Stimulated activated CD4-positive, alpha-beta T cell treated with anti-CD3 and anti-CD28 coated beads, Interleukin-2, amount 100 ng/mL, for 48 hours (primary cell): ENCODE measurements at places on chromosomes 12 and 14.

DNA sequence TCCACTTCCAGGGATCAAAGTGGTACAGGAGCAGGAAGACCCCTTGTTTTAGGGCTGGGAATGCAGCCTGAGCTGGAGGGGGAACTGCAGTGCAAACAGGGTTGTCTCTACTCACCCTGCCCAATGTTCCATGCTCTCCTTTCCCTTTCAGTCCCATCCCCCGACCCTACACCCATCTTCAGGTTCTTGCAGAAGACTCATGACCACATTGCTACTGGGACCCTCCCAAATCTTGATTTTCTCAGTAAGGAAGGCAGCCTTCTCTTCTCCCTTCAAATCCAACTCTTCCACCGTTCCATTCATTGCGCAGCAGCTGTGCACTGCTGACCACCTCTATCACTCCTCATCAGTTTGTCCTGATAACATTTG, 1.9 kb downstream of the SERPINA11 start:
- DNase-seq, result no peak

DNA sequence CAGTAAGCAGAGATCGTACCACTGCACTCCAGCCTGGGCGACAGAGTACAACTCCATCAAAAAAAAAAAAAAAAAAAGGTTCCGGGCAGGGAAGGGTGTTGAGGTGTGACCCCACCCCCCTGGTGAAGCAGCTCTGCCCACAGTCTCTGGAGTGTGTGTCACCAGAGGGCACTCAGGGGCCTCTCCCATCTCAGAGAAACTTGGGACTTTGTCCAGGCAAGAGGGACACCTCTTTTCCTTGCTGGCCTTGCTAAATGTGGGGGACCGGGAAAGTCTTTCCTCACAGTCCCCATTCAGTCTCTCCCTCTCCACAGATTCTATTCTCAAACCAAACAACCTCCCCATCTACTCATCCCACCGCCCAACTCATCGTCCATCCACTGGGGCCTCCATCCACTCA, 43.6 kb downstream of the RFLNA start:
- DNase-seq, result no peak

DNA sequence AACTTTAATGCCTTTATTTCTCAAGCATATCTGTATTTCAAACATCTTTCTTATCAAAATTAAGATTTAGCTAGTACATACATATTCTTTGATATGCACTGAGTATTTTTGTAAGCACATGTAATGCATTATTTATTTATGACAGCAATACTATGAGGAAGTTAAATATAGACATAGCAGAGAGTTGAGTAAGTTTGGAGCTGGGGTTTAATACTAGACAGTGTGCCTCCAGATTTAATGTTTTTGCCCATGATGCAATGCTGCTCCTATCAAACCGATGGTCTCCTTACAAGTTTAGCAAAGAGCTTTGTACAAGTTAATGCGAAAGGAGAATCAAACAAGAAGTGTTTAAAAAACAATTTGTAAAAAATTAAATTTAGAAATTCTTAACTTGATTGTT, 826.6 kb upstream of the MGAT4C start:
- DNase-seq, result no peak

DNA sequence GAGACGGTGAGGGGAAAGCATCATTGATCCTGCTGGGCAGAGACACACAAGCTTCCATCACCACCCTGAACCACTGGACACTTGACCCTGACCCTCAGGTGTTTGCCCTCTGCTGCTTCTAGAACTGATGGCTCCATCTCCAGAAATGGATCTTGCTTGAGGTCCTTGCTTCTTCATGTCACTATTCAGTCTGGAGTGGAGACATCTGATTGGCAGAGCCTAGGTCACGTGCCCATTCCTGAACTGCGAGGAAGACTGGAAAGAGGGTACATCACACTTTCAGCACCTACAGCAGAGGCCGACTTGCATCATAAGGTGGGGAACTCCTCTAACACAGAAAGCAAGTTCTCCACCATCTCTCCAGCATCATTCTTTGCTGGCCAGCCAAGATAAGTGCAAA, 106.7 kb upstream of the COCH start:
- no peak for DNase-seq

GRCh38 chr12:1972856-1973317, 31.4 kb downstream of the DCP1B start:
- no peak for DNase-seq

DNA sequence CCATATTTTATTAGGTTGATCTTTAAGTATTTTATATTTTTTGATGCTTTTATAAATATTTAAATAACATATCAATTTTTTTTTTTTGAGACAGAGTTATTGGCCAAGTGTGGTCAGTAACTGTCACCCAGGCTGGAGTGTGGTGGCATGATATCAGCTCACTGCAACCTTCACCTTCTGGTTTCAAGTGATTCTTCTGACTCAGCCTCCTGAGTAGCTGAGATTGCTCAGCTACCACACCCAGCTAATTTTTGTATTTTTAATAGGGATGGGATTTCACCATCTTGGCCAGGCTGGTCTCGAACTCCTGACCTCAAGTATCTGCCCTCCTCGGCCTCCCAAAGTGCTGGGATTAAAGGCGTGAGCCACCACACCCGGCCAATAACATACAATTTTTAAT, 71.1 kb downstream of the FUT8 start:
- no peak for DNase-seq

GRCh38 chr12:93056971-93057535, 128.0 kb upstream of the EEA1 start:
- DNase-seq, result no peak
